ENCODE measurements at places on chromosomes 12 and 14. TPM values are rescaled to one million over a fixed set of nuclear protein-coding genes. Genes with fewer than 3 reads are reported as not detected.

GRCh38 chr12:109999983-110000505 lies 814 bp downstream of the ANKRD13A start:
- no peaks in the 10 kb centered on the region for H3K36me3 ChIP-seq
- DNase-seq = peak; percentile 36
- peak overlapping the region; percentile 87 for H3K27ac ChIP-seq
- H3K27me3 ChIP-seq = no peaks in the 10 kb centered on the region
- H3K4me1 ChIP-seq = peaks cover 38% of the 10 kb centered on the region

- H3K27me3 ChIP-seq = no peaks in the 10 kb centered on the region
- no peak overlapping the region for H3K27ac ChIP-seq
- DNase-seq = no peak
- no peak overlapping the region for H3K4me3 ChIP-seq
- H3K36me3 ChIP-seq = no peaks in the 10 kb centered on the region
Observed at GRCh38 chr14:92759300-92759678, 10.9 kb upstream of the LGMN start.

- H3K27me3 ChIP-seq = no peaks in the 10 kb centered on the region
- no peaks in the 10 kb centered on the region for H3K36me3 ChIP-seq
- H3K4me1 ChIP-seq = peaks cover 32% of the 10 kb centered on the region
- no peak overlapping the region for H3K27ac ChIP-seq
- H3K4me3 ChIP-seq = no peak overlapping the region
- DNase-seq = no peak
Observed at GRCh38 chr14:73293782-73294781, 56.8 kb downstream of the PAPLN start.

The TTC6 gene
- total RNA-seq = not detected

Data from body of pancreas (tissue), 4 donors.